ENCODE measurements at places on chromosomes 2 and 18. TPM values are rescaled to one million over a fixed set of nuclear protein-coding genes. Genes with fewer than 3 reads are reported as not detected.

The LRRTM4 gene
- not detected for total RNA-seq

The TMEM37 gene
- not detected for total RNA-seq

The RTN4 gene
- total RNA-seq, result 81.2 TPM

The TGFA gene
- 0.05 TPM for total RNA-seq

The CNRIP1 gene
- not detected for total RNA-seq

The CCDC74B gene
- 1.7 TPM for total RNA-seq

The LHCGR gene
- not detected for total RNA-seq

Data from T-helper 1 cell treated with Interleukin-12 subunit alpha and Interleukin-12 subunit beta and Interleukin-4 antibody, amounts not matched to agents 30 ng/mL and 1 ng/mL, for 36 hours (primary cell).